T-helper 9 cell (primary cell): ENCODE measurements at places on chromosomes 7 and 10.

GRCh38 chr7:74430961-74431466 lies 22.7 kb upstream of the GTF2IRD1 start:
- DNase-seq = no peak

GRCh38 chr10:69107176-69107490 lies 16.8 kb upstream of the VPS26A start:
- no peak for DNase-seq

DNA sequence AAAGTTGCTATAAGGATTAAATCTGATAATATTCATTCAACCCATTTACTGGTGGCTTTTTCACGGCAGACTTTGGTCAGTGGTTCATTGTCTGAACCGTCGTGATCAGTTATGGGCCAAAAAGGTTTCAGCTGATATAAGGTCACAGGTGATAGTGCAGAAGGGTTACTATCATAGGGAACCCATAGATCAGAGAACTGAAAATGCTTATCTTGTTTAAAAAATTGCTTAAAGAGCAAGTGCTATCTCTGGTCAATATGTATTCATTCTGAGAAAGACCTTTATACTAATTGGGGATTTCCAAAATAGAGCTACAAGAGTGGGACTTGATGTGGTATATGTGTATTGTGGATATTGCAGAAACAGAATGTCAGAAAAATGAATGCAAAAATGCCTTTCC lies 147.8 kb upstream of the SEMA3E start:
- DNase-seq = no peak

- no peak for DNase-seq
Observed at GRCh38 chr10:92593619-92594588, 974 bp downstream of the KIF11 start.

GRCh38 chr7:26620352-26620751 lies 244.0 kb downstream of the SKAP2 start:
- no peak for DNase-seq

GRCh38 chr7:104621321-104621720 lies 292.9 kb downstream of the LHFPL3 start:
- no peak for DNase-seq

DNA sequence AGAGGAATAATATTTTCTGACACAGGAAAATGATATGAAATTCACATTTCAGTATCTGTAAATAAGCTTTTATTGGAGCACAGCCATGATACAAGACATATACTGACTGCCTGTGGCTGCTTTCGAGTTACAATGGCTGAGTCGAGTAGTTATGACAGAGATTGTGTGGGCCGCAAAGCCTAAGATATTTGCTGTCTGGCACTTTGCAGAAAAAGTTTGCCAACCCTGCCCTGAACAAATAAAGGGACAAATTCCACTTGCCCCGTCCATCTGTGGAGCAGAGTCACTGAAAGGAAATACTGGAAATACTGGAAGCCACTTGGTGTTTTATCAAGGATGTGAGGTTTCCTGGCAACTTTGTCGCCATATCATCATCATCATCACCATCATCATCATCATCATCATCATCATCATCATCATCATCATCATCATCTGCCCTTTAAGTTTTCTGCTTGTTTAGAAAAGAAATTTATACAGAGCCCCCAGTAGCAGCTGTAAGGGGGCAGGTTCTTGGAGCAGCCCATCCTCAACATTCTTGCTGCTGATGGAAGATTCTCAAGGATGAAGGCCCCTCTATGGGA lies 85.8 kb downstream of the TCF7L2 start:
- DNase-seq = no peak

DNA sequence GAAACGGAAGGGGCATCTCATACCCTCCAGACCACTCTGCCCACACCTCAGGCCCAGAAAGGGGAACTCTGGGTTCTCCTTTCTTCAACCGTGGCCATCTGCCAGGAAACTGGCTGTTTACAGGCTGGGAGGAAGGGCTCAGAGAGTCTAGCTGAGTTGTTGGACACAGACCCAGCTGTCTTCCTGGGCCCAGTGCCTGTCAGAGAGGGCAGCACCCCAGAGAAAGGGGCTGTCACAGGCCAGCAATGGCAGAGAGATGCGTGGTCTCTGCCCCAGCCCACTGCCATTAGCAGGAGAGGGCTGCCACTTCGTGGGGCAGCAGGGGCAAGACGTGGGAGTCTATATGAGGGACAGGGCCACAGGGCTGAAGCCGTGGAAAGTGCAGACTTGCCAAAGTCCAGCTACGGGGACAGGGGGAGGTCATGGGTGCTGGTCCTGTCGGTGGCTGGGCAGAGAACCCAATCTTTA lies 11.0 kb downstream of the GRID1 start:
- DNase-seq = no peak

GRCh38 chr7:27202018-27202861 lies 2.3 kb upstream of the HOXA13 start:
- no peak for DNase-seq

GRCh38 chr10:81898518-81898917 lies 23.5 kb downstream of the NRG3 start:
- no peak for DNase-seq

DNA sequence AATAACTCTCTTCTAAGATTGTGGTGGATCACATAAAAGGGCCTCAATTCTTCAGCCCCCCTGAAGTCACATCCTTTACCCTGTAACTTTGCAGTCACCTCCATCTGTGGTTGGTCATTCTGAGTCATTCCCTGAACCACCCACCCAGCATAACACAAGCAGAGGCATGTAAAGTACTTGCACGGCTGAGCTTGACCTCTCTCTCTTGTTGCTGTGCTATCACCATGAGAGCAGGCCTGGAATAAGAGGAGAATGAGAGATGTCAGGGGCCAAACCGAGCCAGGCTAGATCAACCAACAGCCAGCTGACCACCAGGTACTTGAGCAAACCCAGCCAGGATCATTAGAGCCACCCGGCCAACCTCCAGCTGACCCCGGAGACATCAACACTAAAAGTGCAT lies 13.5 kb upstream of the STK17A start:
- DNase-seq = no peak

- DNase-seq = no peak
Observed at GRCh38 chr7:133957845-133958244, 169.3 kb upstream of the LRGUK start.

GRCh38 chr10:19518109-19518508 lies 298.1 kb upstream of the PLXDC2 start:
- no peak for DNase-seq

DNA sequence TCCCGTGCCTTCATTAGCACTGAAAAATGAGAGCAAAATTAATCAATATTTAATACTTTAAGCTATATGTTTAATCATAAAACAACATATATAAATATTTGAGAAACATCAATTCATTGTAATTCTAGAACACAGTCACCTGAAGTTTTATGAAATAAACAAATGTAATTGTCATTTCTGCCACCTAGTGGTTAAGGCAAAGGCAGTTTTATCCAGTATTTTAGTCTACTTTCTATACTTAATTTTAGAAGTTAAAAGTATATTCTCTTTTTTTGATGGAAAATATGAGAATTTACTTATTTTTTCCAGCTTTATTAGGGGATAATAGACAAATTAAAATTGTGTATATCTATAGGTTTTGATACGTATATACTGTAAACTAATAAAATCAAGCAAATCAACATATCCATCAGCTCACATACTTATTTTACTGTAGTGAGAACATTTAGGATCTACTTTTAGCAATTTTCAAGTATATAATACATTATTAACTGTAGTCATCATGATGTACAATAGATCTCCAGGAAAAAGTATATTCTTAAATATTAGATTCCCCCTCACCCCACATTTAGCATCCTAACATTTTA lies 16.9 kb downstream of the PCGF6 start:
- DNase-seq = no peak

GRCh38 chr10:77180794-77181193 lies 456.8 kb downstream of the KCNMA1 start:
- no peak for DNase-seq

GRCh38 chr10:121610798-121611323 lies 12.6 kb upstream of the FGFR2 start:
- no peak for DNase-seq

GRCh38 chr7:105816266-105816843 lies 60.0 kb downstream of the ATXN7L1 start:
- no peak for DNase-seq

DNA sequence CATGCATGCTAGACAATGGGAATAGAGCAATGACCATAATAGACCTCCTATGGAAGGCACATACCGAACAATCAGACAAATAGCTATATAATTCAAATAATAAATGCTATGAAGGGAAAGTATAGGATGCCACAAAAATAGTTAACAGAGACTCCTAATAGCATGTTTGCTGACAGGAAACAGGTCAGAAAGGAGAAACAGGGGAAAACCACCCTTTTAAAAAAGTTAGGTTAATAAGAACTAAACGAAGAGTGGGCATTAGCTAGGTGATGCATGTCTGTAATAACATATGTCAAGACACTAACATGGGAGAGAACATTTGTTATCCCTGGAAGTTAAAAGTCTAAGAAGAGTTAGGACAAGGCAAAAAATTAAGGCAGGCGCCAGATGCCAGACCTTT lies 58.9 kb downstream of the ABI1 start:
- DNase-seq = no peak

DNA sequence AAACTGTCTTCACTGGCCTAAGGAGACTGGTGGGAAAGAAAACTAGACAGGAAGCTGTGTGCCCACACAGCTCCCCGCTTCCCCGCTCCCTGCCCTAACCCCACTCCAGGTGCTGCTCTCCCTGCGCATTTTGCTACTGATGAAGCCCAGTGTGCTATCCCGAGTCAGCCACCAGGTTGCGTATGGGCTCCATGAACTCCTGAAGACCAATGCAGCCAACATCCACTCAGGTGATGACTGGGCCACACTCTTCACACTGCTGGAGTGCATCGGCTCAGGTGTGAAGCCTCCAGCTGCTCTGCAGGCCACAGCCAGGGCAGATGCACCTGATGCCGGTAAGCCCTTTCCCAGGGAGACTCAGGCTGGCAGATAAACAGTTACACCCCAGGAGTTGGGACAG lies 20.3 kb upstream of the NFKB2 start:
- DNase-seq = no peak

DNA sequence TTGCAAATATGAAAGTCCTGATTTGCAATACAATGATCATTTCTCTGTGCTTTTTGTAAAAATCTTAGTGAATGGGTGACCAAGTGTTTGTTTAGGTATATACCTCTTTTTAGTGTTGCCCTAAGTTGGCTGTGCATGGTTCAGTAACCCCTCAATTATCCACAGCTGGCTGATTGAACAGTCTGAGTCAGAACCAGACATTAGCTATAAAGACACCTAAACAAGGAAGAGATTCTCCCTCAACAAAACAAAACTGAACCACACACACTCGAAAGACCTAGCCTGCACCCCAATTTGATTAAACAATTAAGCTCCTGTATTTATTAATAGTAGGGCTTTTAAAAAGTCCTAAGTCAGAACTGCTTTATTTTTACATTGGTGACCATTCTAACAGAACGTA lies 2.8 kb downstream of the RSBN1L start:
- no peak for DNase-seq

GRCh38 chr7:53326634-53327033 lies 291.2 kb downstream of the POM121L12 start:
- DNase-seq = no peak

GRCh38 chr7:24731313-24731712 lies 26.0 kb downstream of the GSDME start:
- DNase-seq = no peak

DNA sequence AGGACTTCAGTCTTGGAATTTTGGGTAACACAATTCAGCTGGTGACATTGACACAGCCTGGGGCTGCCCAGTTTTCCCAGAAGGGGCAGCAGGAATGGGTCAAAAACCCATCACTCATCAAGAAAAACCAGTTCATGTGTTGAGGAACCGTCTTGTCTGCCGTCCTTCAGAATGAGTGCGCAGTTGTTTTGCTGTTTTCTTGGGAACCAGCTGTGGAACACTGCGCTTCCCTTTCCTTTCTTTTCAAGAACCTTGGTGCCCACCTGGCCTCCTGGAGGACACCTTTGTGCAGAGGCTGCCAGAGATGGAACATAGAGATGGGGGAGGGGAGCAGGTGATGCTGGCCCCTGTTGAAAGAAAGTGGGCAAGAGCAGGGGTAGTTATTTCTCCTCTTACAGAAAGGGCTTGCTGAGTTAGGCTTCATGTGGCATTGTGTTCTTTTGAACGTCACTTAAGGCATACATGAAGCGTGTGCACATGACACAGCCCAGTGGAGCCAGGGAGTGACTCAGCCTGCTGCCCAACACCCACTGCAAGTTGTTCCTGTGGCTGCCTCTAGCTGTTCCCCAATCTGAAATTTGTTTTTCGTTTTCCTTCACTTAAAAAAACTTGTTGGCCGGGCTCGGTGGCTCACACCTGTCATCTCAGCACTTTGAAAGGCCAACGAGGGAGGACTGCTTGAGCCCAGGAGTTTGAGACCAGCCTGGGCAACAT lies 87.4 kb upstream of the TNS3 start:
- DNase-seq = no peak

DNA sequence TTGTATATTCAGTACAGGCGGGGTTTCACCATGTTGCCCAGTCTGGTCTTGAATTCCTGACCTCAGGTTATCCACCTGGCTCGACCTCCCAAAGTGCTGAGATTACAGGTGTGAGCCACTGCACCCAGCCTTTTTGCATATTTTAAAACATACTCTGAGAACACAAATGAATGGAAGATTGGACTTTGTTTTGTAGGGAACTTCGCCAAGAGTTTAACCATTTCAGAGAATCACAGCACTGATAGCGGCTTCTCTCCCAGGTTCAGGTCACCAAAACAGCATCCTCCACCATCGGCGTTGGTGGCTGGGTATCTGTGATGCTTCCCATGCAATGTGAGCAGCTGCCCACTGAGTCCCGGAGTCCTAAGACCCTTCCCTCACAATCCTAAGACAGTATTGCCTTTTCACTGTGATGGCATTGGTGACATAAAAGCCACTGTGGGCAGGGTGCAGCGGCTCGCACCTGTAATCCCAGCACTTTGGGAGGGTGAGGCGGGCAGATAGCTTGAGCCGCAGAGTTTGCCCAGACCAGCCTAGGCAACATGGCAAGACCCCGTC lies 42.3 kb upstream of the PSAP start:
- DNase-seq = no peak
